ENCODE measurements at places on chromosomes 1 and 21.

DNA sequence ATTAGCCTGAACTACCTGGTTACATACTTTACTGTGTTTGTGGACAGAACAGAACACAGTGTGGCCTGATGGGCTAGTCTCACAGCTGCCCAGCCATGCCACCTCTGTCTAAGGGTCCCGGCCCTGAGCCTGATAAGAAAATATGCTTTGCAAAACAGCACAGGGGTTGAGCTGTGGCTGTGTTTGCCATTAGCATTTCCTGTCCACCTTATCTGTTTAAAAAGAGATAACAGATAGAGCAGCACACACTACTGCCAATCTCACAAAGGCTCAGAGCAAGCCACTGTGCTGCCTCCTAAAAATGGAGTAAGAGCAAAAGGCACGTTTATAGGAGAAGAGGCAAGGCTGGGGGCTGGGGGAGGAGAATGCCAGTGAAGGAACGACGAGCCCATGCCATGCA, 95.0 kb downstream of the SUSD4 start:
- no peak for DNase-seq

- DNase-seq: no peak
These were observed 161.3 kb downstream of the NTPCR start for GRCh38 chr1:233111731-233112130.

GRCh38 chr1:16152481-16153087, 3.3 kb downstream of the EPHA2 start:
- DNase-seq: no peak

DNA sequence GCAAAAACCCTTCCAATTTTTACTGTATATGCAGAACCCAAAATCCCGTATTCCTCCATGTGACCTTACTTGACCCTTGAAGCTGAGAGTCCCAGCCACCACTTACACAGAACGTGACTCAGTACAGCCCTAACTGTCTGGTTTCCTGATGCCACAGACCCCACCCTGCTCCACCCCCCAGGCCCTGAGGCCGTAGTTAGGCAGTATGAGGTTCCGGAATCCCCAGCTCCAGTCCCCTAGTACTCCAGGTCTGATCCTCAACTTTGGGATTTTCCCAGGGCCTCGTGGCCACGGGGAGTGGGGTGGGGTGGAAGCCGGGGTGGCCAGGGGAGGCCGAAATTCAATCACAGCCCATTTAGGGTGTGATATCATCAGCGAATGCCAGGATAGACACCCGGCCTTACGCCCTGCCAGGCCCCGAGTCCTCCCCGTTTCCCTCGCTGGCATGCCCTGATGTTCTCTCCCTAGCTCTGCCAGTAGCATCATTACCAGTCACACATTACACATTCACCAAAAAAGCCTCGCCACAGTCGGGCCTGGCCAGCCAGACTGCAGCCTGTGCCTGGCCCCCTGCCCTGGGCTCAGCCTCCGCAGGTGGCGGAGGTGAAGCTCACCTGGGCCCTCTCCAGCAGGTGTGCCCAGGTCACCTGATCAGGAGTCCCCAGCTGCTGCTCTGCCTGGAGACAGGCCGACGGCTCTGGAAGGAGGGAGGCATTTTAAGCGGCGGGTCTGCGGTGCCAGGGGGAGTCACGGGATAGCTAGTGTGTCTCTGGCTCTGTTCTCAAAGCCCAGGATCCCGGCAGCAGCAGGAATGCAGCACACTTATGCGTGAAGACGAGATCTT, 70.8 kb downstream of the SCCPDH start:
- no peak for DNase-seq

DNA sequence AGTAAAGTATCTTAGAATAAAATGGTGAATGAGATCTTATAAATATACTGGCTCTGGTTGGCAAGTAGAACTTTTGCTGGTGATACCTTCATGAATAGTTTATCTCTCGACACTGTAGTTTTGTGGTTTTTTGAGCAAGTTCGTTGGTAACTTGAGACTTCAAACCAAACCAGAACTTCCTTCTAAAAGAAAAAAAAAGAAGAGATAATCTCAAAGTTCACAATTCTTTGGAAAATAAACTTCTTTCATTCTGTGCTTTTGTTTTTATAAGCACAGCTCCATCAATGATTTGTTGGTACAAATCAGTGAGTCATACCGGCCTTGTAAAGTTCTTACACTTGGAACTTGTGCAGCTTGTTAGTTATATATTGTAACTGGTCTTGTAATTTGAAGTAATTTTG, 2.3 kb downstream of the HIPK1 start:
- DNase-seq: no peak

DNA sequence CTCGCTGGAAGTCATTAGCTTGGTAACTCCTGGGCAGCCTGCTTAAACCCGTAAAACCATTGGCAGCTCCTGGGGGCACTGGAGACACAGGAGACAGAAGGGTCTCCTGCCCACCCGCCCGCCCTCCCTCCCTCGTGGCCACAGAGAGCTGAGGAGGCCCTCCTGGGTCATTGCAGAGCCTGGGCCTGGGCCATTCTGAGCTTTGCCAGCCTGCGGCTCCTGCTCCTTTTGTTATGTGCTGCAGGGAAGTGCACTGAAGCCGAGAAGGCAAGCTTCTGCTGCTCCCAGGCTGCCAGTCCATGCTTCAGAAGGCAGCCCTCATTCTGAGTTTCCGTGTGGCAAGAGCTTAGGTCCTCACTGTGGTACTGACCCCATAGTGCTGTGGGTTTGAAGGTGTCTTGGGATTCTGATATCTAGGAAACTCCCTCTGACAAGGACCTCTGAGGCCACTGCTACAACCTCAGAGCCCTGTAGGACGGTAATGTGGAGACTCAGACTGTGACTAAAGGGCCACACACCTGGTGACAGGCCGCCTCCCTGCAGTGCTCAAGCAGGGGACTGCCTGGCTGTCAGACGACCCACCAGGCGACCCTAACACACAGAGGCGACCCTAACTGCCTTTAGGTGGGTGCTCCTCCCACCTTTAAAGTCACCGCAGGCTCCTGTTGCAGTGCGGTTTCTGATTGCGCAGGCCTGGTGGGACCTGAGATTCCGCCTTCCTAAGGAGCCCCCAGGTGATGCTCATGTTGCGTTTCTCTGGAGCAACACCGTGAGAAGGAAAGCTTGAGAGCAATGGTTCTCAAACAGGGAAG, 118.7 kb downstream of the IER5 start:
- no peak for DNase-seq
